ENCODE measurements at places on chromosomes 5 and 9.

DNA sequence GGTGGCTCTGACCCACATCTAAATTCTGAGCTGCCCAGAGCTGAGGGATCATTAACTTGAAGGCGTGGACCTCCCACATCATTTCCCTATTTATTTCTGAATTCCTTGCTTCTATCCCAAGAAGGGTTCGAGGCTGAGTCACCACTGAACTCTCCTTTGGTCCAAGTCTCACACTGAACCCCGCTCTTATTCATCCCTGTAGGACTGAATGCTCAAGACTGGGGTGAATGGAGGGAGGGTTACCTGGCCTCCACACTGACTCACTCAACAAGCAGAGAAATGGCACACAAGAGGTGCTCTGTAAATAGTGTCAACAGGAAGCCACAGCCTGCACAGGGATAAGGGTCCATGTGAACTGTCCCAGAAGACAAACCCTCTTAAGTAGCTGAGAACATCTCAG, 79.1 kb upstream of the FSTL4 start:
- DNase-seq, result no peak

GRCh38 chr9:82606492-82607382, 456.2 kb downstream of the RASEF start:
- no peak for DNase-seq

GRCh38 chr5:133128066-133128465, 76.3 kb downstream of the HSPA4 start:
- no peak for DNase-seq

DNA sequence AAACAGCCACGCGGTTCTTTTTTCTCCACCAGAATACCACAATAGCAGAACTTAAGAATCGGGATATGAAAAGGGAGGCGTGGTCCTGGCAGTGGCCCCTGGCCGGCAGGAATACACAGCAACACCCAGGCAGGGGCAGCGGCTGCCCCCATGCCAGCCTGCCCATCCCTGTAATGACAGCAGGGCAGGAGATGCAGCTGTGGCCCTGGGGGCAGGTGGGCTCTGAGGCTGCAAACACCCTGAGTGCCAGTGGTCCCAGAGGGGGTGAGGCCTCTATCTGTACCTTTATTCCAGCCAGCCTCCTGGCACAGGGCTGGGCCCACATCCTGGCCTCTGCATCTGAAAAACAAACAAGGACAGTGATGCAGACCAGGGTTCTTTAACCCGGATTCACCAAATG, 12.4 kb downstream of the DIPK1B start:
- no peak for DNase-seq

DNA sequence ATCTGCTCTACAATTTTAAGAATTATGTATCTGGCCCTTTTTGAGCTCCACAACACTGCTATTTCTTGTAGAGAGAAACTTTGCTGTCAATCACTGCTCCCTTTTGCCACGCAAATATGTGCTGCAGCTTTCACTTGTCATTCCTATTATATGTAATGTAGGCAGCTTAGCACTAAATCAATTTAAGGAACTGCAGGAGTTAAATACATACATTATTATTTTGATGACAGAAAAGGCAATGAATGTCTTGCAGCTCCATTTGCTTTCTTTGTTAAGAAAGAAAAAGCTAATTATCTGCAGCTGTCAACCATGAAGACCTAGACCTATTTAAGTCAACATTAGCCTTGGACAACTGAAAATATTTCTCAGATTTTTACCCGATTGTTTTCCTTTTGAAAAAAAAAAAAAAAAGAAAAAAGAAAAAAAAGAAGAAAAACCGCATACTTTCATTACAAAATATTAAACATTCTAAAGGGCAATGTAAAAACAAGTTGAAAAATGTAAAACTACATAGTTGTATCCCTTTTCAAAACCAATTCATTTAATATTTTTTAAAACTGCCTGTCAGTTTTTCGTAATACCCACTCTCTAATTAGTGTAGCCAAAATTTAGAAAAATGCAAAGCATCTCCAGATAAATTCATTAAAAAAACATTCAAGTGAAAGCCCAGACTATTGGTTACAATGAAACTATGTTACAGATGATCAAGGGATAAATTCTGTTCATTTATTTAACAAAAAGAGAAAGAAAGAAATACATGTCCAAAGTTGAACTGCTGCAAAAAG, 57.2 kb downstream of the RFX3 start:
- DNase-seq, result no peak

GRCh38 chr5:39201781-39202596, 17.4 kb downstream of the FYB1 start:
- no peak for DNase-seq

DNA sequence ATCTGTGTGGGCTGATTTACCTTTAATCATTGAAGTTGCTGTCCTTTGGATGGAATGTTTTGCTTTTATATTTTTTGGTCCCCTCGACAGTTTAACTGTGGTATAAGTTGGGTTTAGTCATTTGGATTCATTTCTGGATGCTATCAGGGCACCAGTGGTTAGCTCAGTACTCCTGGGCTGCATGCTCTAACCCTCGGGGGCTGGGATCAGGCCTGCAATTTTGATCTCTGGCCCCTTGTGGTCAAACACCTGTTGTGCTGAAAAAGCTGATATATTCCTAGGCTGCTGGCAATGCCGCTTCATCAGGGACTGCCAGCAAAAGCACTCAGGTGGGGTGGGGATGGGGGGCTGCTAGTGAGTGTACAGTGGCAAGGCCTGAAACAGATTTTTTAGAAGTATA, 440.4 kb upstream of the RIOK2 start:
- no peak for DNase-seq

- DNase-seq, result no peak
Measured at GRCh38 chr9:107351382-107352045, 68.4 kb downstream of the RAD23B start.

DNA sequence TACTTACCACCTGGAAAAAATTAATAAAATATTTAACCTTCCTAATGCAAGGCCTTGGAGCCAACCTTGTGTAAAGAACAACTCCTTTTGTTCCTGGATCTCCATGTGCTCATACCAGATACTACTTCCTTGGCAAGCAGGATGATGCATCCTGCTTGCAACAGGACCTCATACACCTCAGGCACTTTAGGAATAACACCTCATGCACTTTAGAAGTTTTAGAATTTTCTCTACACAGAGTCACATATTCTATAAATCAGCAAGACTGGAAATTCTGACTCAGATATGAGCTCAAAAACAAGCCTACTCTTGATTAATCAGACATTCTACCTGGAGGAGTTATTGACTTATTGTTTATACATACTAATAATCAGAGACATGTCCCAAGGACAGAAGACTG, 209.6 kb upstream of the CDH10 start:
- no peak for DNase-seq

DNA sequence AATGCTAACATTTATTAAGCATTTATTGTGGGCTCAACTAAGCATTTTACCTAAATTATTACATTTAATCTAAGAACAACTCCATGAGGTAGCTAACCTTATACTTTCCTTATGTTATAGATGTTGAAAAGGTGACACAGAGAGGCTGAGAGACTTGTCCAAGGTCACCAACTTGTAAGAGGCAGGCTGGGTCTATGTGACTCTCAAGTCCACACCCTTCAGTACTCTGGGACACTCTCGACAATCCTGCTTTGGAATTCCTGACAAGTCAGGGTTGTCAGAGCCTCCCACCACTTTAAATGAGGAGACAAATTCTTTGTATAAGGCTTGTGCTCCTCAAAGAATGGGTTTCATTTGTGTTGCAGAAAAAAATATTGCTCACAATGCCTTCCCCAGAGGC, 67.2 kb downstream of the NRG2 start:
- no peak for DNase-seq

- no peak for DNase-seq
Measured at GRCh38 chr5:132808866-132809265, 4.2 kb upstream of the SOWAHA start.

DNA sequence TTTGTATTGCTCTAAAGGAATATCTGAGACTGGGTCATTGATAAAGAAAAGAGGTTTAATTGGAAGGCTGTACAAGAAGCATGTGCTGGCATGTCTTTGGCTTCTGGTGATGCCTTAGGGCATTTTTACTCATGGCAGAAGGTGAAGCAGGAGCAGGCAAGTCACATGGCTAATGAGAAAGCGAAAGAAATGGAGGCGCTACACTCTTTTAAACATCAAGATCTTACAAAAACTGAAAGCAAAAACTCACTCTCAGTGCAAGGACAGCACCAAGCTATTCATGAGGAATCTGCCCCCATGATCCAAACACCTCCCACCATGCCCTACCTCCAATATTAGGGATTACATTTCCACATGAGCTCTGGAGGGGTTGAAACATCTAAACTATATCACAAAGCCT, 1458.8 kb upstream of the ACO1 start:
- DNase-seq, result no peak

DNA sequence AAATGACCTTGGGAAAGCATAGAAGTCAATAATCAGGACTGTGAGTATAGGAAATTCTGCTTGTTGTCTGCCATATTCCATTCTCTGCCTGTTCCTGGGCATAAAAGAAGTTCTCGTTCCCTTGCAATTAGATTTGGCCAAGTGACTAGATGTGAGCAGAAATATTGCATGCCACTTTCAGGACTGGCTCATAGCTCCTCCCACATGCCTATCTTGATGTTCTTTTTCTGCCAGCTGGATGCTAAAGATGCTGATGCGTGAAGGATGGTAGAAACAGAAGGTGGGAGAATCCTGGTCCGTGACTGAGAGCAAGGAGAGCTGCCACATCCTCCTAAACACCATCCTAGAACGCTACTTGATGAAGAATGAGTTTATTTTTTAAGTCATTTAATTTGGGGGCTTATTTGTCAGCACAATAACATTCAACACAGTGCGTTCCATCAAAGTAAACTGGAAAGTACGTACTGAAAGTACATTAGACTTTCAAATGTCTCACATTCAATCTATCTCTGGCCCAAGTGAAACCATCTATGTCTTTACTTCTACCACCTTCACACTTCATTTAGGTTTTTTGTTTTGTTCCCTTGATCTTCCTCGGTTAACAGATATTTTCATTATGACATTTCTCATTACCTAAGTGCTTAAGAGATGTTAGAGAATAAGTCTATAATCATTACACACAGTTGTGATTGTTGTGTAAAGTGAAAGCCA, 648.5 kb downstream of the RAB3C start:
- no peak for DNase-seq

DNA sequence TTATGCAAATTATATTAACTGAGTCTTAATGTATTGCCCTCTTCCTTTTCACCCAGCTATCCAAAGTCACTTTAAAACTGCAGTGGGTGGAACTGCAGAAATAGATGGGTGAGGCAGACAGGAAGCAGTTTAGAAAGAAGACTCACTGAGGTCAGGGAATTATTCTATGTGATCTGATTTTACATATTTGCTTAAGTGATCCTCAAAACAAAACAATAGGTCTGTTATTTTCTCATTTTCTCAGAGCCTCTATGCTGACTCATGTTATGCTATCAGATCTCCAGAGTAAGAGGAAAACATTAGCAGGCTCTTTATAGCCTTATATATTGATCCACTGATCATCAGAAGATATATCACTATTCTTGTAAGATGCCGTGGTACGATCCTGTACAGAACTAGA, 63.5 kb downstream of the MRPS27 start:
- DNase-seq, result no peak

DNA sequence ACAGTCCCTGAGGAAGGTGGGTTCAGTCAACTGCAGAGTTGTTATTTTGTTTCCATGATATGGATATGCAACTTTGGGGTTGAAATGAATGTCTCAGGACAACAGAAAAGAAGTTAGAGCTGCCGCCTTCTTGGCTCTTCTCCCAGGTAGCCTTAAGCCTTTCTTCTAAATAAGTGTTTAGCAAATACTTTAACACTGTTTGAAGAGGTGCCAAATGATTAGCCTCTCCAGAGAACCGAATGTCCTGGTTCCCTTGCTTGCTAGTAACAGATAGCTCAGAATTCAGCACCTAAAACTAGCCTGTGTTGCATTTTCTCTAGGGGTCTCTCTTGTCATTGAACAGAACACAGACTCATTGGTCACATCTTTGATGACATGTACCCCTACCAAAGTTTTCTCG, 127.7 kb upstream of the PIK3R1 start:
- no peak for DNase-seq

GRCh38 chr5:159735749-159736660, 180.3 kb upstream of the ADRA1B start:
- no peak for DNase-seq

GRCh38 chr5:159071382-159071781, 28.3 kb downstream of the EBF1 start:
- no peak for DNase-seq

DNA sequence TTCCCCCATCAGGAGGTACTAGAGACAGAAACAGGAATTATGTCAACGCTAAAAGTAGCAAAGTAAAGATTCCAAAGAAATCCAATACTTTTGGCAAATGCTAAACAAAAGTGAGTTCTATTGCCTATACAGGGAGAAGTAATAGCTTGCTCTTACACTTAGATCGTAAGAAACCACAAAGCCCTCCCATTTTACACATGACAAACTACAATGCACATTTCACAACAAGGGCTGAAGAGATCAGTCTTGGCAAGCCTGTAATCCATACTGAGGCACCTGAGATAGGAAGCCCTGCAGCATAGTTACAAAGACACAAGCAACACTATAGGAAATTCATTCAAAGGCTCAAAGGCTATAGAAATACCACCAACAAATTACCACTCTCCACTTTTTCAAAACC, 7.7 kb downstream of the HNRNPK start:
- no peak for DNase-seq

- DNase-seq, result no peak
Measured at GRCh38 chr5:10705747-10706146, 55.3 kb downstream of the DAP start.

- no peak for DNase-seq
Measured at GRCh38 chr9:132068605-132069004, 11.1 kb downstream of the MED27 start.

DNA sequence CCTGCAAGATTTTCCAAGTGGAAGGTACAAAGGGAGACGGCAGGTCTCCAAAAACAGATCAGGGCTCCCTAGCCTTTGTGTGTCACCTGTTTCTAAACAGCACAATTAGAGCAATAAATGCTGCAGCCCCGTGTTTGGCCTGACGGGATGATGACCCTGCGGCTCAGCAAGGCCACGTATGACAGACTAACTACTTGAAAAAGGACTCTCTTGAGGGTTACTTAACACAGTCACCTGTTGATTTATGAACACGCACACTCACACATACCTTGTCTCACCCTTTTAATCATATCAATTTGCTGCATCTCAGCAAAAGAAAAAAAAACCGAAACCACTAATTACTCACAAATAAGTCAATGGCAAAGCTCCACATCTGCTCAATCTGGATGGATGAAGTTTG, 199.6 kb upstream of the GAS1 start:
- DNase-seq, result no peak

- DNase-seq, result no peak
Measured at GRCh38 chr9:93679536-93680442, 103.4 kb downstream of the PHF2 start.

DNA sequence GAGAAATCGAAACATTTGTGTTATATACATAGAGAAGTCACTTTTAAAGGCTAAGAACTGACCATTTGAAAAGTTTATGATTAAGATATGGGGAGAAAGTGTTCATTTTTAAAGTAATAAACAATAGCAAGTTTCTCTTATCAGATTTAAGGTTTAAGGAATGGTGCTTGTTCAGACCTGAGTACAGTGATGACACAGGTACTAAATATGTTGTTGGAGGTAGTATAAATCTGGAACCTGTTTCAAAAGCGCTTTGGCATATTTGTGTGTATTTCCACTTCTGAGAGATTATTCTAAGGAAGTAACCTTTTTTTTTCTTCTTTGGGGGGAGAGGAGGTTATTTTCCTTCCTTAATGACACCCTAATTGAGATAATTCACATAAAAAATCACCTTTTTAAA, 18.4 kb downstream of the CDC42SE2 start:
- no peak for DNase-seq
